ENCODE measurements at places on chromosomes 2 and 18.

GRCh38 chr2:200860092-200860795 lies 4.2 kb downstream of the CLK1 start:
- DNase-seq = no peak

- DNase-seq = no peak
Measured at GRCh38 chr2:238700506-238701340, 147.2 kb upstream of the TWIST2 start.

GRCh38 chr2:134178138-134178877 lies 75.6 kb upstream of the MGAT5 start:
- no peak for DNase-seq

GRCh38 chr2:118806797-118807667 lies 40.4 kb downstream of the EN1 start:
- DNase-seq = no peak

- no peak for DNase-seq
Measured at GRCh38 chr18:23136326-23137096, 1.2 kb downstream of the CABLES1 start.

GRCh38 chr18:75754433-75754832 lies 326.9 kb upstream of the SMIM21 start:
- DNase-seq = no peak

DNA sequence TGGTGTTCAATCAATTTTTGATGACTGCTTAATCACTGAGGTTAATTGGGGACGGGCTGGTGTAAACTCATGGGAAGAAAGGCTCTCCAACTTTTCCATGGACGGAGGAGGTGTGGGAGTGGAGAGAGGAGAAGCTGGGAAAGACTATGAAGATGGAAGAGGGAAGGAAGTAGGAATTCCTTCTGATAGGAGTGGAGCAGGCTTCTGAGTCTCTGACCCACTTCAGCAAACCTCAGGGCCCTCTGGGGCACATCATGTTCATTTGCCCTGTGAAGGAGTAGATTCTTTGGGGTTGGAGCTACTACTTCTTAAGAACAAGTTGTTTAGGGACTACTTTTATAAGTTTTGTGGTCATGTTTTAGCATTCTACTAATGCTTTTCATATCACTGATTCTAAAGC lies 87.0 kb upstream of the MAP4K3 start:
- no peak for DNase-seq

DNA sequence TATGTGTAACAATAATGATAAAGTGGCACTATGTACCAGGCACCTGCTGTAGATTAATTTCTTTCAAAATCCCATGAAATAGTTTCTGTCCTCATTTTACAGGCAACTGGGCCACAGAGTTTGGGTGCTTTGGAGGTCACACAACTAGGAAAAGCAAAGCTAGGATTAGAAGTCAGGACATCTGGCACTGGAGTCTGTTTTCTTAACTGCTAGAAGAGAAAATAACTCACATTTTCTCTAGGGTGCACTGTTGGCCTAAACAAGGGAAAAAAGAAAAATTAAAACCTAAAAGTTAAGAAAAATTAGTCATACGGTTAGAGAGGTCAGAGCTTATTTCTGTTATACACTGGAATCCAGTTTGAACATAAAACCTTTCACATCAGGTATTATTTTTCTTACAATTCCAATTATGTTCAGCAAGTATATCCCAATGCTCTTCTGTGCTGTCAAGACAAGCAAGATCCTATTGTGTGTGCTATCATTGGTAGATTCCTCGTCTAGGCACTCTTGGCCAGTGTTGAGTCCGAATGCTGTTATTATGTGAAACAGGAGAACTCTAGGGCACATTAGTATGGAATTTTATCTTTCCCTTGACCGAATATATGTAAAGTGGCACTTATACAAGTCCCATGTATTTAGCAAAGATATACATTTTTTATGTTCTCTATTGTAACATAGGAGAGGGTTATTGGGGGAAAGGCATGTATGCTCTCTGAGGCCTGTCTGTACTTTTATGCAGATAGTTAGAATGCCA lies 1.5 kb upstream of the OSGEPL1 start:
- no peak for DNase-seq

DNA sequence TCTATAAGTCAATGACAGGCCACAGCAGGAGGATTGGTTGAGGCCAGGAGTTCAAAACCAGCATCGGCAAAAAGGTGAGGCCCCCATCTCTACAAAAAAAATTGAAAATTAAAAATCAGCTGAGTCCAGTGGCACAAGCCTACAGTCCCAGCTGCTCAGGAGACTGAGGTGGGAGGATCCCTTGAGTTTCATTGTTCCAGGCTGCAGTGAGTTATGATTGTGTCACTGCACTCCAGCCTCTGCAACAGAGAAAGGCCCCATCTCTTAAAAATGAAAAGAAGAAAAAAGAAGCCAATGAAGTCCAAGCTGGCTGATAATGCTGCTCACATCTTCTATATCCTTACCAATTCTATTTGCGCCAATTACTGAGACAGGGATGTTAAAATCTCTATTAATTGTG lies 39.1 kb downstream of the MRPS5 start:
- DNase-seq = no peak

DNA sequence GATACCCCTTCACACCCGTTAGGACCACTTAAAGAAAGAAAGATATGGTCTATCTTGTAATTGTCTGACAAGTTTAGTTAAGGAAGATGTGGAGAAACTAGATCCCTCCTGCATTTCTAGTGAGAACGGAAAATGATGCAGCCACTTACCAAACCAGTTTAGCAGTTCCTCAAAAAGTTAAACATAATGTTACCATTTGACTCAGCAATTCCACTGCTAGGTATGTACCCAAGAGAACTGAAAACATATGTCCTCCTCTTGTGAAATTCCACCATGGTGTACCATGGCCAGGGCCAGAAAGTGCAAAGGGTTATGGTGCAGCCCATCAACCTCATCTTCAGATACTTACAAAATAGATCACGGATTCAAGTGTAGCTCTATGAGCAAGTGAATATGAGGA lies 79.0 kb upstream of the ID2 start:
- DNase-seq = no peak

DNA sequence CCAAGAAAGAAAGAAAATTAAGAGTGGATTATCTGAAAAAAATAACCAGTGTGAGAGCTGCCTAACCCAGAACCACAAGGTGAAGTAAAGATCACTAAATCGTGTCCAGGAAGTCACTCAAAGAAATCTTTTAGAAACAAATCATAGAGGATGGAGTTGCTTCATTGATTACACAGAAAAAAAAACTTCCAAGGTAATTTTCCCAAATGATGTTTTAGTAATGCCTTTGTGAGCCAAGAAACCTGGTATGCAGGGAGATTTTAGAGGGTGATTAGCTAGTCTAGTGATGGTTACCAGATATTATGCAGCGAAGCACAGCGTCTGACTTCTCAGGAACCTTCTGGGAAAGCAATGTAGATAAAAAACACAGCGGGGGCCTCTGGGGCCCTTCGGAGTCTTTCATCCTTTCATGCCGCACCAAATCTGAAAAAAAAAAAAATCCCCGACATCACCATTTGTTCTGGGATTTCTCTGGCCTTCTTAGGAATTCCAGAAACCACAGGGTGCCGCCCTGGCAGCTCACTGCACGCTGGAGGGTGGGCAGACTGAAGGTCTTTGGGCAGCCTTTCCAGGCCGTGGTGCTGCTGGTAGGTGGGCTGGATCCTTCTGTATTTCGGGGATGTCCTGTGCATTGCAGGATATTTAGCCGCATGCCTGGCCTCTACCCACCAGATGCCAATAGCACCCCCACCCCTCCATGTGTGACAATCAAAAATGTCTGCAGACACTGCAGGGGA lies 17.3 kb downstream of the ALPK2 start:
- DNase-seq = no peak

DNA sequence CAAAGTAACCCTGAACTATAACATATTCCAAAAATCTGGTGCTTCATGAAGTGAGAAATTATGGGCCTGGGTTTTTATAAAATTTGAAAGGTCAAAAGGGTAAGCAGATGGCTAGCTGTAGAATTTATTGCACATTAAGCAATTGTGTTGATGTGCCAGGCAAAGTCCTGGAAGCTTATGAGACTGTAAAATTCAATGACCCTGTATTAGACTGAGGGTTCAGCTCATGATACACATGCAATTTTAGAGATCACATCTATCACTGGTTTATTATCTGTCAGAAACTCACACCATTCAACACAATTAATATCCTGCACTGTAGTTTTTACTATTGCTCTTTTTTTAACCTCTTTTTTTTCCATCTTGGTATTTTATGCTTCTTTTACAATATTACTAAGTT lies 1162.6 kb upstream of the SLC39A10 start:
- DNase-seq = no peak

DNA sequence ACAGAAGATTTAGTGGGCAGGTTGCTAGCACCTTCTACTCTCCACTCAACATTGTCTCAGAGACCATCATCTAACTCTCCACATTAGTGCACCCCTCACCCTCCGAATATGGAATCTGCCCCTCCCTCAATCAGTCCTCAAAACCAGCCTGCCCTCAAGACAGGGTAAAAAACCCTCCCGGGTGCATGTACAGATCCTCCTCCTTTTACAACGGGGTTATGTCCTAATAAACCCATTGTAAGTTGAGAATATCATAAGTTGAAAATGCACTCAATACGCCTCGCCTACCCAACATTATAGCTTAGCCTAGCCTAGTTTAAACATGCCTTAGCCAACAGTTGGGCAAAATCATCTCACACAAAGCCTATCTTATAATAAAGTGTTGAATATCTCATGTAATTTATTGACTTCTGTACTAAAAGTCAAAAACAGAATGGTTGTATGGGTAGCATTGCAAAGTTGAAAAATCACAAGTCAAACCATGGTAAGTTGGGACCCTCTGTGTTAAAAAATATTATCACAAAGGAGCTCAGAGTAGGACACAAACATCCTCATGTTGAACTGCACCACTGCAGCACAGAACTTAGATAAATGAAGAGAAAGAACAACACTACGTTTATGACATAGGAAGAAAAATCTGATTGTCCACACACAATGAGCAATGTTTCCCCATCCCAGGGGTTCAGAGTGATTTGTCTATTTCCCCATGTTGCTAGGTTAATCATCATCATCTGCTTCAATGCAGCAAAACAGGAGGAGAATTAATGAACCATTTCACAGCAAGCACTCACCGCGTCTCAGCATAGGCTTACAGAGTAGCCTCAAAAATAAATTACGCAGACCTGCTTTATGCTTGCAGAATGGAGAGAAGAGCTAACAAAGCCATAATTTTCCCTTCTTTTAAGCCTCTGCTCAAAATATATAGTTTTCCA lies 184.1 kb upstream of the ARL4C start:
- no peak for DNase-seq

DNA sequence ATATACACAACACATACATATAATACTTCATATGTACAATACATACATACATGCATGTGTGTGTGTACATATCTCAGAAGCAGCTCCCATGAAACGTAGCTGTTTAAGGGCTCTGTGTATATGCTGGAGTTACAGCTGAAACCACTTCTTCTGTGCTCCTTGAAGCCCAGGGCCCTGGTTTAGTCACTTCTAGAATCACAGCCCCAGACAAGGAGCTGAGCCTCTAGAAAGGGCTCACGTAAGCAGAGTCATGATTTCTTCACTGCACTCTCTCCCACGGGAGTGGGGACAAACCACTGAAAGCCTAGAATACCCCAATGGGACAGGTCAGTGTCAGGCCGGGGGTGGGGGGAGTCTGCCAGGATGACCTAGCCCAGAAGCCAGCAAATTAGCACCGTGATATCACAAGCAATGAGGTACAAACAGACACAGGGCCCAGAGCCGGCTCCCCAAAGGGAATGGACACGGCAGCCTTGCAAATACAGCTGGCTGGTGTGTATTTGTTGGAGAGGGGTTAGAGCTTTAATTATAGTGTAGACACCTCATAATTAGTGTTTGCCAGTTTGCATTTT lies 90.3 kb downstream of the C1QL2 start:
- DNase-seq = no peak

- no peak for DNase-seq
Measured at GRCh38 chr18:9619990-9620389, 5.6 kb upstream of the PPP4R1 start.

DNA sequence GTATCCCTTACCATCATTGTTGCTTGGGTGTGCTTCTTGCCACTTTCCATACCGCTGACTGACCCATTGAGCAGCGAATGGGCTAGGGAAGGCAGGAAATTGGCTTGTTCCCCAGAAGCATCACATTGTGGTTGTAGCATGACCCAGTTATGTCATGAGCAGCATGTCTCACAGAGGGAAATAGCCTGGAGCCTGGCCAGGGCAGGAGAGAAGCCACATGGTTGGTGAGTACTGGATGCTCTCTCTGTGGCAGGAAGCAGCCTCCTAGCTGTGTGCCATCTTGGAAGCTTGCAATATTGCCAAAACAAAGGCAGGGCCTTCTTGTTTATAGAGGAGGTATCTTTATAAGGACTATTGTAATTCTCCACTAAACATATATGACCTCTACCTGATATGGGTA lies 482.6 kb downstream of the PIK3C3 start:
- DNase-seq = no peak

GRCh38 chr18:76259711-76260110 lies 235.3 kb downstream of the ZNF516 start:
- no peak for DNase-seq

GRCh38 chr2:121387591-121388325 lies 102.8 kb upstream of the TFCP2L1 start:
- DNase-seq = no peak

GRCh38 chr2:58951722-58952121 lies 710.6 kb upstream of the FANCL start:
- no peak for DNase-seq

- DNase-seq = no peak
Measured at GRCh38 chr2:237716011-237716410, 82.6 kb upstream of the RBM44 start.

GRCh38 chr2:168211664-168212163 lies 35.7 kb downstream of the STK39 start:
- DNase-seq = no peak

- DNase-seq = no peak
Measured at GRCh38 chr2:159285433-159285832, 1.1 kb downstream of the WDSUB1 start.

DNA sequence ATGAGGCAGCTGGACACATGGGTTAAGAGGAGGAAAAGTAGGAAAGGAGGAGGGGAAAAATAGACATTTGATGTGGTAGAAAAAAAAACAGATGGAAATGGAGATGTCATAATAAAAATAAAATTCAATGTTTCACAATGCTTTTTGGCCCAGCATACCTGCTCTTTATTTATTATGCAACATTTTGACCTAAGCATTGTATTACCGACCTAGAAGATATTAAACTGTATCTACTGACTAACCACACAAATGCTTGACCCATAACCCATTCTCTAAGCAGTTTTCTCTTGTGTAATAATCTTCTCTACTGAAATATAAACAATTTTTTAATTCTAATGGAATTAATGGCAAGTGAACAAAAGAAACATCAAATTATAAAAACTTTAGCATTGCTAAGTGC lies 362.3 kb downstream of the FBXO15 start:
- DNase-seq = no peak

DNA sequence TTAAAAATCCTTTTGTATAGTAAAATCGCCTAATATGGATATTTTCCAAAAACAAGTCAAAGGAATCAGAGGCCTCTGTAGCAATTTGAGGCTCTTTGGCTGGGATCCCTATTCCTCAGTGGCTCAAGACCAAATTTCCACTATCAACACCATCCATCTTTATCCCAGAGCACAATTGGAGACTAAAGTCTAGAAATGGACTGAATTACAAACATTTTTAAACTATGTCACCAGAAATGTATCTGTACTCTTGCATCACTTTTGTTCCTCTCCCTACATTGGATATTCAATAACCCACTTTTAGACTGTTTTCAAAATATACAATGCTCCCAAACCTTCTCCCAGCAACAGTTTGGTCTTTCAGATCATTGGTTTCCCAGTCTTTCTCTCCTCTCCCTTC lies 140.4 kb upstream of the KLHL29 start:
- no peak for DNase-seq

- no peak for DNase-seq
Measured at GRCh38 chr2:185689906-185690539, 48.6 kb upstream of the FSIP2 start.

GRCh38 chr2:69911985-69912563 lies 2.8 kb upstream of the MXD1 start:
- DNase-seq = peak; percentile 22
